ENCODE measurements at places on chromosomes 4 and X.

GRCh38 chrX:16333453-16333852 is 166.2 kb downstream of the MAGEB17 start:
- no peak for DNase-seq

DNA sequence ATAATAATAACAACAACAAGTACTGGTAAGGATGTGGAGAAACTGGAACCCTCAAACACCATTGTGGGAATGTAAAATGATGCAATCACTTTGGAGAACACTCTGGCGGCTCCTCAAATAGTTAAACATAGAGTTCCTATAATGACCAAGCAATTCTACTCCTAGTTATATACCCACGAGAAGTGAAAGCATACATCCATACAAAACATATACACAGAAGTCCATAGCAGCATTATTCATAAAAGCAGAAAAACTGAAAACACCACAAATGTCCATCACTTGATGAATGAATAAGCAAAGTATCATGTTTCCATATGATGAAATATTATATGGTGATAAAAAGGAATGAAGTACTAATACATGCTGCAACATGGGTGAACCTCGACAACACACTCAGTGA is 116.7 kb downstream of the AMELX start:
- DNase-seq = no peak

GRCh38 chr4:40506066-40506465 is 123.6 kb downstream of the RBM47 start:
- DNase-seq = no peak

DNA sequence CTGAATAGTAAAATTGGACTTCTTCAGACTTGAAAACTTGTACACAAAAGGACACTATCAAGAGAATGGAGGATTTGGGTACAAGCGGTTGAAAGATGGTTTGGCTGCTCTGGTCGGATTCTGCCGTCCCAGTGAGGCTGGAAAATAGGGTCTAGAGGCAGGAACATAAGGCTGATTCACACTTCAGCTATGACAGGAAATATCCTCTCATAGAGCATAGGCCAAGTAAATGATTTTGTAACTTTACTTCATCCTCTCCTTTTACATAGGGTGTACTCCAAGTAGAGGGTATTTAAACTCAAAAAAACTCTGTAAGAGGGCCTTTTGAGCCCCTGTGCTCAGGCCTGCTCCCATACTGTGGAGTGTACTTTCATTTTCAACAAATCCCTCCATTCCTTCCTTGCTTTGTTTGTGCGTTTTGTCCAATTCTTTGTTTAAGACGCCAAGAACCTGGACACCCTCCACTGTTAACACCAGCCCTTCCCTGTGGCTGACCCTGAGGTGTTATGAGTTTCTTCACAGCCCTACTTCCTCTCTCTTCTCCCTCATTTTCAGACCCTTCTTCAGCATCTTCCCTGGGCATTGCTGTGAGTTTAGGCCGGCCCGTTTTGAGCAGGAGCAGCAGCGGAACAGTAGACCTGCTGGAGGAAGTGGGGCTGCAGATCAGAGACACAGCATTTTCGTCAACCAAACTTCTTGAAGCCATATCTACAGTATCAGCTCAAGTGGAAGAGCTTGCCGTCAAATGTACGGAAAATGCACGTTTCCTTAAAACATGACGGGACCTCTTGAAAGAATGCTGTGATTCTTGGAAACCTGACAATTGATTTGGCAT is 7.2 kb downstream of the PGAM4 start:
- no peak for DNase-seq

GRCh38 chrX:13263560-13264251 is 56.1 kb downstream of the ATXN3L start:
- DNase-seq = no peak

GRCh38 chrX:16848541-16848940 is 21.6 kb downstream of the RBBP7 start:
- no peak for DNase-seq
